ENCODE measurements at places on chromosomes 5 and 9.

GRCh38 chr5:134958755-134959154 lies 9.0 kb upstream of the CATSPER3 start:
- DNase-seq = no peak

- no peak for DNase-seq
Measured at GRCh38 chr5:62065050-62065449, 241.0 kb upstream of the KIF2A start.

DNA sequence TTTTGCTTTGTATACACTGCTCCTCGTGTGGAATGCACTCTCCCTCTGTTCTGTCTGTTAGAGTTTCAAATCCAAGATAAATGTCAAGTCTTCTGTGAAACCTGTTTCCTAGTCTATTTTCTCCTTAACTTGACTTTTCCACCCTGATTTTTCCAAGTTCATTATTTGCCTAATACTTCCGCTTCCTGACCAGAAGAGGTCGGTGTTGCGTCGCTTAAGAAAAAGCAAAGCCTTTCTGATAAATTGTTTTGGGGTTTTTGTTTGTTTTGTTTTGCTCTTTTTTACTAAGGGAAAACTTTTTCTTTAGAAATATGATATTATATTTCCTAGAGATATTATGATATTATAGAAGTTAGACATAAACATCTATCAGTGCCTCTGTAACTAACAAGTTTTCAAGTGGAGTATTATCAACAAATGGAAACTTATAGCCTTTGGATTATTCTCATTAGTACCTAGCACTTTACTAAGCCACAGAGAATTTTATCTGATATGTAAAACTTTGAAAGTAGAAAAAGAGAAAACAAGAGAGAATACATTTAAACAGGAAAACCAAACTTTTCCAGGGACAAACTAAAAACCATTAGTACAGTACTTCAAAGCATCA lies 55.8 kb downstream of the PHAX start:
- DNase-seq = peak; percentile 57

DNA sequence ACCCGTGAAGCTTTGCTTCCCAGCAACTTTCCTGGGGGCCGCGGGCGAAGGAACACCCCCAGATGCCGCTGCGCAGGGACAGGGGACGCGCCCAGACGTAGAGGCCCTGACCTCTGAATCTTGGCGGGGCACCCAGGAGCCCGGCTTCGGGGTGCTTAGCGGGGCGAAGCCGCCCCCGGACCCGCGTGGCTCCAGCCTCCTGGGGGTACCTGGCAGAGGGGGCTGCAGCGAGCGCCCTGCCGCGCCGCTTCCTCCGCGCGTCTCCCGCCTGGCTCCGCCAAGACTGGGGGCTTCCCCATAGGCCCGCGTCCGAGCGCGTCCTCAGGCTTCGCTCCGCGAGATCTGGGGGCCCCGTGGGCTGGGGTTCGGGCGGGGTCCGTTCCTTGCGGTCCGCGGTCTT lies 23.0 kb upstream of the ZNF782 start:
- DNase-seq = no peak

DNA sequence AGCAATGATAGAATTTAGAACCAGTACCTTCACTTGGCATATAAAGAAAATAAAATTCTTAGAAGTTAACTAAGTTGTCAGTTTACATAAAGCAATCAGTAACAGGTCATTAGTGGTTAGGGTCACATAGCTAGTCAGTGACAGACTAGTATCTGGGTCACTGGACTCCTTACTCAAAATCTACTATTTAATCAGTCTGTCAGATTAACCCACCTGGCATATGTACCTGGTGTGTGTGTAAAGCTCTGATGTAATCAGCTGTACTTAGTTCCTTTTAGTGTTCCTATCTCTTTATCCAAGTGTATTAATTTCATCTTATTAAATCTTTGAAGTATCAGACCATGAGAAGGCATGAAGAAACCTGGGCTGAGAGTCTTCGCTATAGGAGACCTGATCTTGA lies 7.3 kb downstream of the CEP78 start:
- DNase-seq = no peak

- no peak for DNase-seq
Measured at GRCh38 chr5:136840601-136841000, 475.3 kb upstream of the TRPC7 start.
